ENCODE measurements at places on chromosomes 16 and 17. TPM values are rescaled to one million over a fixed set of nuclear protein-coding genes. Genes with fewer than 3 reads are reported as not detected.
A peak's percentile ranks its signal among the peaks of the same experiment; 100 is the strongest.

GRCh38 chr16:61382435-61382834, 653.8 kb downstream of the CDH8 start:
- no peak for DNase-seq

DNA sequence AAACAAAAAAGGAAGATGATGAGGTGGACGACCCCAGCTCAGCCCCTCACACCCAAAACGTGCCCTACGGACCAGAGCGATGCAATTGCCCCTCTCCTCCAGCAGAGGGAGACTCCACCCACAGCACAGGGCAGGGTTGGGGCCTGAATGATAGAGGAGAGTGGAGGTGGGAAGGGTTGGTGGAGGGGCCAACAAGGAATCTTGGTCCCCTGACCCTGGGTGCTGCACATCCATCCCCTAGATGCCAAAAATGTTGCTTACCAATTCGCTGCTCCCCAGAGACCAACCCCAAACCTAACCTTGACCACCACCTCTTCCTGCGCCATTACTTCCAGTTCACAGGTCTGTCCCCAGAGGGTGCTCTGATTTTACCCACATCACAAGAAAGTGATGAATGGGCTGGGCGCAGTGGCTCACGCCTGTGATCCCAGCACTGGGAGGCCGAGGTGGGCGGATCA, 12.9 kb downstream of the P2RX5 start:
- DNase-seq: no peak

DNA sequence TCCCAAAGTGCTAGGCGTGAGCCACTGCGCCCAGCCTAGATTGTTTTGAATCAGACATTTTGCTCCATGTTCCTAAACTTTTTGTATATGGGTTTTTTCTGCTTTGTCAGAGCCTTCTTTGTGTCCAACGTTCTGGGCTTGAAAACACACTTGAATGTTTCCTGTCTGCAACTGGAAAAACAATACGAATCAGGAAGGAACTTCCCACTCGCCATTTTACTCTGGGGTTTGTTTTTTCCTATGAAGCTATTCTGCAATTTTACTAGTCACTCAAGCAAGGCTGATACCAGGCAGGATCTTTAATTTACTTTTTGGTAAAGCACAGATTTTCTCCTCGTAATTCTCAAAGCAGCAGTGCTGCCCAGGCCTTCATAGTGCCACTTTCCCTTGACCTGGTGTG, 31.6 kb downstream of the ARHGAP17 start:
- DNase-seq: no peak

GRCh38 chr17:79171188-79171587, 96.6 kb downstream of the ENGASE start:
- DNase-seq: no peak

- no peak for DNase-seq
Measured at GRCh38 chr16:35745191-35745590, 2285.8 kb downstream of the TP53TG3F start.

DNA sequence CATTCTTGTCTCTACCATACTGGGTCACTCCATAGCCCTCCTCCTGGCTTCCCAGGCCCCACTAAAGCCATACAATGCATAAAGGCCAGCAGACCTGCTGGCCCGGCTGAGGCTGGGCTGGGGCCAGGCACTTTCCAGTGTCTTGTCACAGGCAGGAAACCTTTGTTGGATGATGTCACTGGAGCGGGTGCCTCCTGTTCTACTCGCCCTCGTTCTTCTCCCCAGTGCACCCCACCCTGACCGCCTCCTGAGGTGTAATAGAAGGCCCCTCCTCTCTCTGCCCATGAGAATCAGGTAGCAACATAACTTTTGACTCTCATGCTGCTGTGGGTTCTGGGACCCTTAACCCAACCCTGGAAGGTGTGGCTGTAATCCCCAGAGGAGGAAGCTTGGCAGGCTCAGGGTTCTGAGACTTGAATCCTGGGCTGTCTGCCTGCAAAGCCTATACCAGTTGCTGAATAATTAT, 54.2 kb upstream of the IL34 start:
- peak; percentile 61 for DNase-seq

DNA sequence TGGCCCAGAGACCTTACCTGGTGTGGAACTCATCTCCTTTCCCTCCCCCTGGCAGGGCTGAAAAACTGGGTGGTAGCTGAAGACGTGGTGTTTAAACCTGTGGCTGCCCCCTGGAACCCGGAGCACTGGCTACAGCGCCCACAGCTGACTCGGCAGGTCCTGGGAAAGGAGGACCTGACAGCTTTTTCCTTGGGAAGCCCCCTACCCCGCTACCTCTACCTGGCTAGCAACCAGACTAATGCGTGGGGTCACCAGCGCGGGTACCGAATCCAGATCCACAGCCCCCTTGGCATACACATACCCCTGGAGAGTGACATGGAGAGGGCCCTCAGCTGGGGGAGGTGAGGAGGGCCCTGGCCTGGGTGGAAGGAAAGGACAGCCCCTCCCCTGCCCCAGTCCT, 2.0 kb upstream of the AOC3 start:
- DNase-seq: no peak

GRCh38 chr16:68718590-68718989, 18.5 kb upstream of the CDH1 start:
- no peak for DNase-seq

GRCh38 chr16:84504420-84505248, at the start of gene MEAK7:
TSS of gene MEAK7 (minus strand) at chr16:84504659. CDS start at chr16:84498086, 6,573 bp downstream.
- peak; percentile 99 for DNase-seq

Gene YBX2
- 0.49 TPM for polyA plus RNA-seq

Gene SOST
- polyA plus RNA-seq: 0.03 TPM

Gene MYH11
- polyA plus RNA-seq: 46.7 TPM

Gene HSPB9
- polyA plus RNA-seq: 0.29 TPM

Gene ATXN2L
- polyA plus RNA-seq: 99.9 TPM

Gene NKIRAS2
- 51.4 TPM for polyA plus RNA-seq

Gene DNAI2
- polyA plus RNA-seq: not detected

Gene KRTAP4-2
- polyA plus RNA-seq: not detected
